IPS DF 19.7 (cell line): ENCODE measurements at places on chromosomes 6 and 20.

DNA sequence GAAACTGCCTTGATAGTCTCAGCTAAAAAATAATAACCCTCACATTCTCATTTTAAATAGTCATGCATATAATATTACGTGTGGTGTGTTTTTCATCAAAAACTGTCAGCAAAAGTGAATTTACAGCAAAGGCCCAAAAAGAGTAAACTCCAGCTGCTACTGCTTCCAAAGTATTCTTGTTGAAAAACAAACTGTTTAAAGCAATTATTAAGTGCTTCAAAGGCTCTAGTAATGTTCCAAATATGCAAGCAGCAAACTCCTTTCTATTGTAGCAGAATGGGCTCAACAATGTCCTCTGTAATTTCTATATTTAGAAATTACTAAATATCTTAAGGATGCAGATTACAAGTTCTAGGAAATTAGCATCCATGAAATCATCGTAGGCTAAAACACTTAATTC lies 280.0 kb upstream of the TBX18 start:
- no peak for DNase-seq

- DNase-seq, result no peak
These were observed 484.0 kb downstream of the C6orf118 start for GRCh38 chr6:164825386-164825785.

- DNase-seq, result no peak
These were observed 63.4 kb downstream of the ARID1B start for GRCh38 chr6:156840606-156841005.

DNA sequence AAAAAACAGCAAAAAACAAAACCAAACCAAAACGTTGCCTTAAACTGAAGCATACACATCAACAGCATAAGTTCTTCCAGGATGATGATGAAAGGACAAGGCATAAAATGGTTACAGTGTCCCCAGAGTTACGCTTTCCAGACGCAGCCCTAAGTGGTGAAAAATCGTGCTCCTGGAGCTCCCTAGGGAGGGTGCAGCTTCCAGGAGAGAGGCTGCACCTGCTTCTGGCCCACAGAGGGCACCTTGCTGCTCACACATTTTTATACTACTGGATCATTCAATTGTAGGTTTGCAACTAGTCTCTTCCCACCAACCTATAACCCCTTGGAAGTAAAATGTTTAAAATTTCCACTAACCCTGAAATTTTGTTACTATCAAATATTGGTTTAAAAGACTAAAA lies 115.0 kb downstream of the PRKN start:
- no peak for DNase-seq

DNA sequence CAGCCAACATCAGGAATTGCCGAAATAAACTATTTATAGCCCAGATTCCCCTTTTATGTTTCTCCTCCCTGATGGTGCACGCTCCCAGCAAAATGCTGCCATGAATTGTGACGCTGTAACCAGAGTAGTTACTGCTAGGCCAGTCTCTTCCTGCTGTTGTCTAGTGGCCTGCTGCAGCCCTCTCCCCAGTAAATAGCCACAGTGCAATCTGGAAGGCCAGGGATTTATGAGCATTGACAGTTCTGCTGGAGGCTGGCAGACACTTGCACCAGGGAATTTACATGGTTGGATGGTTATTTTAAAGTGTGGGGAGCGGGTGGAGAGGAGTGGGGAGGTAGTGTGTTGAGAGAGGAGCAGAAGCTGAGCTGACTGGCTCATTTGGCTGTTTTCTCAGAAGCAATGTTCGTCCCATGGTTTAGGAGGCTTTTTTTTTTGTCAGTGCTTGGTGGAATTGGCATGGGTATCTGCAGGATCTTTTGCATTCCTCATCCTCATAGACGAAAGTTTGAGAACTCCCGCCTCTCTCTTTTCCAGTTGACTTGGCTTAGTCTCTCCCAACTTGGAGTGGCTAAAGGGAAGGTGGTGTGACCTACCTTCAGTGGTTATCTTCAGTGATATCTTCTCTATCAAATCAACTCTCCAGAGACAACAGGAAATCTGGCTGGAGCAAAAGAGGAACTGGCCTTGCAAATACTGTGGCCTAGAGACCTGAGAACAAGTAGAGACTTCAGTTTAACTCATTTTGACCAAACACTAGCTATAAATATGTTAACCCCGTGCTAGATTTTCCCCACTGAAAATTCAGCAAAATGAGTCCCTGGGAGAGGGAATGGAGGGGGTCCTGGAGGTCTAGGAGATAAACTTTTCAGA lies 99.3 kb upstream of the VSTM2L start:
- DNase-seq, result no peak

GRCh38 chr6:52779237-52779636 lies 16.0 kb upstream of the GSTA2 start:
- no peak for DNase-seq

DNA sequence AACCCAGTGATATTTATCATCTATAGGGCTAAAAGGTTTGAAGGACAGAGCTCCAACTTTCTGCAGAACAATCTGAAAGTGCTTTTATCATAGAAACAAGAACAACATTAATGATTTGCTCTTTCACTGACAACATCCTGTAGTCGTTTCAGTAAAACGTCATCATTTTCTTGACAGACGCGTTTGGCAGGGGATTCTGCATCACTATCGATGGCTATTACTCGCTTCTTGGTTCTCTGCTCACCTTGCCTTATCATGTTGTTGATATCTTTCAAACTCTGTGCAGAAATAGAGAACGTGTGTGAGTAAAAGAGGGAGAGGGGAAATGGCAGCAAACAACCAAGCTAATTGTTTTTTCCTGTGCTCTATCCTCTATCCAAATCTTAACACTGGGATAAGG lies 47.1 kb upstream of the SAMHD1 start:
- no peak for DNase-seq

- no peak for DNase-seq
These were observed 64.8 kb upstream of the MAP7 start for GRCh38 chr6:136614994-136615393.

DNA sequence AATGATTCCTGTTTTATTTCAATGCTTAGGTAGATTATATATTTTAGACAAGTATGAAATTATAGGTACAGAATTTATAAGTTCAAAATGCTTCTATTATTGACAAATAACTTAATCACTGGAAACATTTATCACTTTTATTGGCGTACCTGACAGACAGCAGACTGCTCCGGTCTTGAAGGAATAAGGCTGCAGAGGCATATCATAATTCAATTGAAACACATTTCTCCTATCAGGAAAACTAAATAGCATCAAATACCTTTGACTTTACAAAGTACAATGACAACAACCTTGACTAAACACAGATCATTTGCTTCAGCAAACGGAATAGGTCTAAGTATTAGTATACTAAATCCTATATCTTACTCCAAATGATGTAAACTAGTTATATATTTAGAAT lies 91.3 kb downstream of the GRIK2 start:
- DNase-seq, result no peak

DNA sequence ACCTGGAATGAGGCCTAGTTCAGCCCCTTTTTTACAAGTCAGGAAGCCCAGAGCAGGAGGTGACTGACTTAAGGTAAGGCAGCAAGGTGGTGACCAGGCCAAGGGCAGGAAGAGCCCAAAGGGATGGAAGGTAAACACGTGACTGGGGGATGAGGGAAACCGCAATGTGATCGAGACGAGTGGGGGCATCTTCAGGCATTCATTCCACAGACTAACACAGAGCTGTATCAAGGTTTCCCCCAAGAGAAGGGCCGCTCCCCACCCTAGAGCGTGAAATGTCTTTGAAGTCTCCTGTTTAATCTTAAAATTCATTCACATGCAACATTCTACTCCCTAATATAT lies 76.3 kb upstream of the PIM1 start:
- no peak for DNase-seq

GRCh38 chr6:21367148-21367547 lies 226.4 kb upstream of the SOX4 start:
- no peak for DNase-seq

DNA sequence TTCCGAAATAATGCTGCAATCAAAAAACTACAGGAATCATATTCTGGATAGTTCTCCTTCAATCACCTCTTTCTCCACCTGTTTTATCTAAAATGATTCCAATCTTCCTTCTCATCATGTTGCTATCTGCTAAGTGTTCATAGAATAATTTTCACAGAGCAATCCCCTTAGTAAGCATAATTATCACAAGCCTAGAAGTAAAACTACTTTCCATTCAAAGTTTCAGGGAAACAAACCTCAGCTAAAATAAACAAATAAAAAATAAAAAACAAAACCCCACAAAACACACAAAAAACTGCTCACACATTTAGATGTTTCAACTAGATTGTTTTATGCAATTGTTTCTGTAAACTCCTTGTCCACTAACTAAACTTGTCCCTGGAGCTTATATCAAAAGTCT lies 291.2 kb downstream of the PHACTR1 start:
- DNase-seq, result no peak

DNA sequence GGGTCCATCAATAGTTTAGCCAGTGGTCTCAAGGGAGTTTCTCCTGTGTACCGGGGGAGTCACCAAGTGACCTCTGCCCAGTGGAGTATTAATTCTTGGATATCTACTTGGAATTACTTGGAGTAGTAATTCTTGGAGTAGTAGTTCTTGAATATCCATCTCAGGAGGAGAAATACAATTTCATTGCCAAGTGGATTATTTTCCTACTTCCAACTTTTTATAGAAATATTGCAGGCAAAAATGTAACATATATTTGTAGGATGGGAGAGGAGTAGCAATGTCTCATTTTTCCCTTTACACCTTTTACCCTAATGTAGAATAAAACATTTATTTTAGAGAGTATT lies 91.6 kb upstream of the FAM184A start:
- DNase-seq, result no peak

DNA sequence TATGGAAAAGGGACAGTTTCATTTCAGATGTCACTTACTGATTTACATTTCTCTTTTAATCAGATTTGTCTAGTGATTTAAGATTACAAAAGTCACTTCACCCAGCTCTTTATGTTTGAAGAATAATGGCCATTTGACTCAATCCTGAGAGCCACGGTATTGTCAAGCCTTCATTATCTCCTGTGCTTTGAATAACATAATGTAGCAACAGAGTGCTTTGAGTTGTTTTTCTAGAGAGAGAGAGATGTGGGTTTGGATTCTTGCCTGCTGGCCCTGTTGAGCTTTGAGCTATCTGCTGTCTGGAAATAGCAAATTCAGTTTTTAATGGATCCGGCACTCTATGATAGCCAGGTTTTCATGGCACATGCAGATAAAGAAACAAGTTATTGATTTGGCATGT lies 478.4 kb upstream of the SOX4 start:
- DNase-seq, result no peak

- no peak for DNase-seq
These were observed 113.8 kb downstream of the CEBPB start for GRCh38 chr20:50304501-50304856.

DNA sequence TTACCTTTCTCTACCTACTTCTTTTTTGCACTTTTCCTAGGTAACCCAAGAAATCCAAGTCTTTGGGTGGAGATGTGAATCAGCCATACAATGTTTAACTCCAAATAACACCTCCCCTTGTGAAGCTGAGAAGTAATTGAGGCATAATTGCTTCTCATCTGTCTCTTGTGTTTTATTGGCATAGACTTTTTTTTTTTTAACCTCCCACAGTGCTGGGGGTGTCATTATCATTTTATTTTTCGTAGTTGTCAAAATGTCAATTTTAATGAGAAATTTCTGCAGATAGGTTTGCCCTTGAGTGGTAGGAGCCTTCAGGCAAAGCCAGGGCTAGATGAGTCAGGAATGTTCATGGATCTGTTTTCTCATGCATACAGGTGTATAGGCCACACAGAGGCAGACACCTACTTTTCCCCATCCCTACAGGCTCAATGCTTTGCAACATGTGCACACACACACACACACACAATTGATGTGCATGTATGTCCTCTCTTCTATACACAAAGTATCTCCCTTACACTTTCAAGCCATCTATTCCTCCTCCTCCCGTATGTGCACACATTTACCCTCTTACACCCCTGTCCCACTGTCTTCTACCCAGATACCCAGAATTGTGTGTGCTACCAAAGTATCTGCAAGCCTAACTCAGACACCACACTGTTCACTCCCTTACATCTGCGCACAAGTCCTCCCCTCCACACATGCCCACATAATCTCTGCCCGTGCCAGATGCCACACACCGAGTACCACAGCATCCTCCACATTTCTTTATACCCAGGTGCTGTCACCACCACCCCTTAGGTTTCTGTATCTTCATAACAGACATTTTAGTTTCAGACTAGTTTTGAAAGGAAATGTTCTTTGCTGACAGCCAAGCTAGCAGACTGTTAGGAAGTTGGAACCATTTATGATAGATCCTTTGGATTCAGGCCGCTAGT lies 22.0 kb downstream of the RALY start:
- DNase-seq, result no peak

DNA sequence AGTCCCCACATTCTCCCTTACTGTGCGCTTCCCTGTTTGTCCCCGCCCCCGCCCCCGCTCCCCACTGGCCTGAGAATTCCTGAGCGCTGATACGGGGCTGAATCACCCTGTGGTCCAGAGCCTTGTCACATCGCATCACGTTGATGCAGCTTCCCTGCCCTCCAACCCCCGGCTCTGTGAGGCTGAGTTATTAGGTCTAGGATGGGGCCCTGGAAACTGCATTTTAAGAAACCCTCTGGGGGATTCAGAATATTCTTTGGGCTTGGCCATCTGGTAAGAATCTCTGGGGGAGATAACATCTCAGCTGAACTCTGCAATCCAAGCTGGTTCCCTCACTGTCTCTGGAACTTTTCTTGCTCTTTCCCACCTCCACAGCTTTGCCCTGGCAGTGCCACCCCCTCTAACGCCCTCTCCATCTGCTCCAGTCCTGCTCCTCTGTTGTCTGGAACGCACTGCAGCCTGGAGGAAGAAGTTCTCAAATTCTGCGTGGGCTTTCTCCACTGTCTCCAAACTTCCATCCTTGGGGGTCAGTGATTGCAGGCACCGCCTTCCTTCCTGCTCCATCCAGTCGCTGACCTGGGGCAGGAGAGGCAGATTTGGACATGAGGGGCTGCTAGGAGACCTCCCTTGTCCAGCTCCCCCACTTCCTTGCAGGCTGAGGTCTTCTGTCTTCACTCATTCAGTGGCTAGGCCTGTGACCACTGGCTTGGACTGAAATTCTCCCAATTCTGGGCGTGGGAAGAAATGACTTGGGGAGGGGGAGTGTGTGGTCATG lies 42.6 kb downstream of the KIAA1755 start:
- DNase-seq, result no peak

DNA sequence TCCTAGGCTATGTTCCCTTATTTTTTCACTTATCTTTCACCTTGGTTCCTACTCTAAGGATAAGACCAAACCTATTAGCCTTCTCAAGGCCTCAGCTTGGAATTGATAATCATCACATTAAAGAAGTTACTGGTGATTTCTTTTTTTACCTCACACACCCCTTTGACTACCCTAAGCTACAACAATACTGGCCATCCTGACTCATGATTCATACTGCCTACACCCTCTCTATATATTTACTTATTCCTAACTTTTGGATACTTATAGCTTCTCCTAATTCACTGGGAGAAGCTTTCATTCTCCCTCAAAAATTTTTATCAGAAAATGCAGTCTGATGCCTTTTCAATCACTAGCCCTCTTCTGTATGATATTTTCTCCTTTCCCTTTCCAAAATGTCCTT lies 256.1 kb downstream of the TBX18 start:
- no peak for DNase-seq

GRCh38 chr6:23663096-23663495 lies 462.9 kb upstream of the NRSN1 start:
- no peak for DNase-seq
